ENCODE measurements at places on chromosomes 1 and 21.

DNA sequence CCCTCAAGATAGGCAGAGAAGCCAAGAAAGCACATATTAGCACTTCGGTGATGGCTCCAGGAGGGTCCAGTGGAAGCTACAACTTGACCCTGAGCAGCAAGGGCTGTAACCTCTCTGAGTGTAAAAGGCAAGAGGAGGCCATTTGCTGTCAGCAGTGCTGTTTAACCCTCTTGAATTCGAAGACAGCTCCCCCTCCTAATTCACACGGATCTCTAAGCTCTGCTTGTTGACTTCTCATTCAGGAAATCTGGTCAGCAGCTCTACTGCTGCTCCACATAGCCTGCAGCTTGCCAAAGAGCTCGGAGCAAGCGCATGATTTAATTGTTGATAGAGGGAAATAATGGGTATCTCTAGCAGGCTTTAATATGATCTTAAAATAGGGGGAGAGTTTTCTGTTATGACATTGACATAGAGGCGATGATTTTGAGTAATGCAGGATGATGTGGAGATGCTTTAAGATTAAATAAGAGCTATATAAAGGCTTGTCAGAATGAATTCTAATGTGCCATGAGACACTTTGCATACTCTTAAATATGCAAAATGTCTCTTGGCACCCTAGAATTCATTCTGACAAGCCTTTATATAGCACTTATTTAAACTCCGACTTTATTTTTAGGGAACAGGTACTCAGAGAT is 79.4 kb upstream of the USH2A start:
- no peak for DNase-seq

GRCh38 chr1:210323957-210324356 is 4.7 kb upstream of the HHAT start:
- DNase-seq = no peak

DNA sequence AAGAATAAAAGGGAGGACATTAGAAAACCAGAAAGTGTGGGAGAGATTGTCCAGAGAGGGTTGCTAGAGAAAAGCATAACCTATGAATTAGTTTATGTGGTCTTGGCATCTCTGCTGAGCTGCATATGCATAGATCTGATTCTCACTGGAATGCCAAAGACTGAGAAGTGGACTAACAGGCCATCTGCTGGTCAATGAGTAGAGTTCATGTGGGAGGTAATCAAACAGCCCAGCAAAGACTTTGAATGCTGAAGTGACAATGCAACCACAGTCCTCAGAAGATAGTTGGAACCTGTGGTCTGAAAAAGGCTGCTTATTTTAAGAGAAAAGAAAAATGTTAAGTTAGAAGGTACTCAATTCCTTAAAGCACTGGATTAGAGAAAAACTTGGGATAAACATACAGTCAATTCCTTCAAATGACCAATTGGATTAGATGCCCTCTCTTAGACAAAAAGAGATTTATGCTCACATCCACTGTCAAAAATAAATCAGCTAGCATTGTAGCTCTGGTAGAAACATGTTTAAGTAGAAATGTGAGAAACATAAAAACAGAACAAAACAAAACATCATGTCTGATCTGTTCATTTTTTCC is 382.8 kb downstream of the AMY1C start:
- DNase-seq = no peak

- no peak for DNase-seq
Measured at GRCh38 chr1:229757226-229757625, 131.2 kb downstream of the URB2 start.

- DNase-seq = no peak
Measured at GRCh38 chr1:200172311-200172710, 144.8 kb downstream of the NR5A2 start.

GRCh38 chr1:7578206-7578605 is 192.9 kb upstream of the VAMP3 start:
- no peak for DNase-seq

DNA sequence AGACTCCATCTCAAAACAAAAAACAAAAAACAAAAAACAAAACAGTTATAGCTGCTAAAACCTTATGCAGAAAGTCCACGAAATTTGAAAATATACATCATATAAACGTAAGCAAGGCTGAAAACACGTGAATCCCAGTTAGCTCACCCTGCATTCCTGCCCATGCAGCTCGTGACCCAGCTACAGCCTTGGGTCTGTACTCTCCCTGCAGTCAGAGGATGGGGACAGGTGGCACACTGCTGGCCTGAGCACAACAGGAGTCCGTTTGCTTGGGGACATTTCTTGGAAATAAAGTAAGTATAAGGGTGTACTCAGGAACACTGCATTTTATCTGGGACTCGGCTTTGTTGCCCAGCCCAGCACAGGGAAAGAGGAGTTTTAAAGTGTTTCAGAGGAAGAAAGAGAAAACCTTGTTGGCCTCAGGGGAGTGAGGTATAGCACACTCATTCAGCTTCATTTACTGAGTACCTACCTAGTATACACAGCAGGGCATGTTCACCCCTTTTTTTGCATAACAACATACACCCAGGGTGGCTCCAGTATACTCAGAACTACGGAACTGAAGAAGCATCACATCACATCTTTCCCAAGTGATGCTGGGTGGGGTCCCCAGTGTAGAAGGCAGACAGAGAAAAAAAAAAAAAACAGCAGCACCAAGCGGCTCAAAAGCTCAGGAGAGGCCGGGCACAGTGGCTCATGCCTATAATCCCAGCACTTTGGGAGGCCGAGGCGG is 44.1 kb downstream of the CAPZB start:
- DNase-seq = no peak

DNA sequence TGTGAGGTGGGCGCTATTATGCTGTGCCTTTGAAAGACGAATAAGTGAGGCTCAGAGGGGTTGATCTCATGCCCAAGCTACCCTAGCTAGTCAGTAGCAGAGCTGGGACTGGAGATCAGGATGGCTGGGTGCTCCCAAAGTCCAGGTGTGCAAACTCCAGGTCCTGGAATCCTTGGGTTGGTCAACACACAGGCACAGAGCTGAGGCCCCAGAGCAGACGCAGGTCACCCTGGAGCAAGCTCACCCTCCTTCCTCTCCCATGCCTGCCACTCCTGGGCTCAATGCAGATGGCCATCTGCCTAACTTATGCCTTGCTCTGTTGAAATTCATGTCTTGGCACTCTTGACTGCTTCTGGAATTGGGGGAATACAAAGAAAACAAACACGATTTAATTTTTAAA is 587.2 kb downstream of the PTPRU start:
- no peak for DNase-seq

GRCh38 chr1:17903386-17903785 is 148.3 kb downstream of the ACTL8 start:
- no peak for DNase-seq

DNA sequence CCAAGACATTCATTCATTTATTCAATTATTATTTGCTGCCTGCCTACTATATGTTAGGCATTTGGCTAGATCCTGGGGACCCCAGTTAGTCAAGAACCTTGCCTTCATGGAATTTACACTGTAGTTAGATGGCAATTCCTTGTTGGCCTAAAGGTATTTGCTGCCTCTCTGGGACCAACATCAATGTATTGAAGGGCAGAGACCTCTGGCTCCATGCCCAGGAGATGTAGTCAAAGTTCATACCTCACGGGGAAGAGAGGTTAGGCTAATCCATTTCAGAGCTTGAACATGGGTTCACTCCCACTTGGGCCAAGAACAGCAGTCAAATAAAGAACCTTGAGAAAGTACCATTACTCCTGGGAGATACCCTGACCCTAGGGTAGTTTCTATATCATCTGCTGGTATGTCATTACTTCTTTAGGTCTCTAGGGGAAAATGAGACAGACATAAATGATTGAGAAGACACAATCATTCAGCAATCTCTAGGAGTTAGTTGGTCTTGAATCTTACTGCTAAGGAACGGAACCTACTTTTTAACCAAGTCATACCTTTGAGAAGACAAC is 32.0 kb downstream of the SORT1 start:
- no peak for DNase-seq

- no peak for DNase-seq
Measured at GRCh38 chr1:112934577-112934976, 21.4 kb downstream of the SLC16A1 start.

- DNase-seq = peak; percentile 89
Measured at GRCh38 chr1:225919906-225920305, 4.1 kb downstream of the PYCR2 start.

- DNase-seq = peak; percentile 74
Measured at GRCh38 chr1:227886993-227887696, 60.6 kb downstream of the WNT9A start.

DNA sequence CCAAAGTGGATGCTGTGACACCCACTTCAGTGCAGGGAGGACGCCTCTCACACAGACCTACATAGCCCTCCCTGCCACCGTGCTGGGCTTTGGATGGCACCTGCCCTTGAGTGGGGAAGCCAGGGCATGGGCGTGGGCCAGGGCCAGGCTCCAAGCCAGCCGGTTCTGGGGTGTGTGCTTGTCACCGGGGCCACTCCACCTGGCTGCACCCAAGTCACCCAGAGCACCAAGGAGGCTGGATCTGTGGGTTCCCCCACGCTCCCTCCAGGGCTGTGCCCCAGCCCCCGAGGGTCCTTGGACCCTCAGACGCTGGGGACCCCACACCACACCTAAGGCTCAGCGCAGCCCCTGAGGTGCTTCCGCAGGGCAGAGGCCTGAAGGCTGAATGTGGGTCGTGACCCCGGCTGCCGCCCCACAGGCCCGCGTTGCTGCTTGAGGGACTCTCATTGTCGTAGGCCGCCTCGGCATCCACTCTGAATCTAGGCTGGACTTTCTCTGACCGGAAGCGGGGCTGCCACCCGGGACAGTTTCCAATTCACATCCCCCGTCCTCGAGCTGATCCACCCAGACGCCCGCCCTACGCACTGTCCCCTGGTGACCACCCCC is 1.5 kb downstream of the MXRA8 start:
- DNase-seq = no peak

GRCh38 chr1:109622137-109622892 is 2.7 kb downstream of the AMPD2 start:
- no peak for DNase-seq

DNA sequence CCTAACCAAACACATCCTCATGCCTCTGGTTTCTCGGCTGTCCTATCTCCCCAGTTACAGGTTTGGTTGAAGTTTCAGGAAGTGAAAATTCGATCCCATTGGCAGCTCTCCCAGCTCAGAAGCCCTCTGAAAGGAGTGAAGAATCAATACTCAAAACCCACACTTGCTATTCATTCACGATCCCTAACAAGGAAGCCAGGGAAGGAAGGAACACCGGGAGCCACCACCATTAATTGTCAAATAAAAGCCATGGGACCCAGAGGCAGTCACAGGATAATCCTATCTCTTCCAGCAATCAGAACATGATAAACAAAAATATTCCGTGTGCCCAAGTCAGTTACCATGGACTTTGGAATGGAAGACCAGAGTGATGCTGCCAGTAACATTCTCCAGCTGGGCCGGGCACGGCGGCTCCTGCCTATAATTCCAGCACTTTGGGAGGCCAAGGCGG is 7.0 kb downstream of the TMPRSS2 start:
- no peak for DNase-seq

DNA sequence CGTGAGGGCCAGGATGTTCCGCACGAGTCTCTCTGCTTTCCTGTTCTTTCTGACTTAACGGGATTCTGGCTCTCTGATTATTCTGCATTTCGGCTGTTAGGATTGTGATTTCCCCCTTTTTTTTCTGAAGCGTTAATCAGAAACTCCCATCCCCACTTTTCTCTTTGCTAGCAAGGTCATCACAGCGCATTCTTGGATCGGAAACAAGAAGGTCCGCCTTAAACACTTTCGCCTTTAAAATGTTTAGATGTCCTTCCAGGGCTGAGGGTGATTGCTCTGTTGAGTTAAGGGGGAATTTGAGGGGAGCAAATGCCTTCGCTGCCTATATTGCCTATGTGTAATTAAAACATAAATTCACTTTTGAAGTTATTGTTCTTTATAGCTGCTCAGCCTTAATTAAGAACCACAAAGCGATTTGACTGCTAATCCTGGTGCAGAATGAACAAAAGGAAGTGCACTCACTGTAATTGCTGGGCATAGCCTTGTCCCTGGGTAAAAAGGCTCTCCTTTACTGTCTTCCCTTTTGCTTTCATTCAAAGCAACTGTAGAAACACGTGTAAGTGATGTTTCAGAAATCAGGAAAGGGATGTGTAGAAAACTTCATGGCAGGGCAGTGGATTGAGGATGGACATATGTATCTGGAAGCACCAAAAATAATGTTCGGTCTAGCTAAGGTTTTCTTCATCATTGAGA is 1.2 kb downstream of the LAMC1 start:
- peak; percentile 43 for DNase-seq

DNA sequence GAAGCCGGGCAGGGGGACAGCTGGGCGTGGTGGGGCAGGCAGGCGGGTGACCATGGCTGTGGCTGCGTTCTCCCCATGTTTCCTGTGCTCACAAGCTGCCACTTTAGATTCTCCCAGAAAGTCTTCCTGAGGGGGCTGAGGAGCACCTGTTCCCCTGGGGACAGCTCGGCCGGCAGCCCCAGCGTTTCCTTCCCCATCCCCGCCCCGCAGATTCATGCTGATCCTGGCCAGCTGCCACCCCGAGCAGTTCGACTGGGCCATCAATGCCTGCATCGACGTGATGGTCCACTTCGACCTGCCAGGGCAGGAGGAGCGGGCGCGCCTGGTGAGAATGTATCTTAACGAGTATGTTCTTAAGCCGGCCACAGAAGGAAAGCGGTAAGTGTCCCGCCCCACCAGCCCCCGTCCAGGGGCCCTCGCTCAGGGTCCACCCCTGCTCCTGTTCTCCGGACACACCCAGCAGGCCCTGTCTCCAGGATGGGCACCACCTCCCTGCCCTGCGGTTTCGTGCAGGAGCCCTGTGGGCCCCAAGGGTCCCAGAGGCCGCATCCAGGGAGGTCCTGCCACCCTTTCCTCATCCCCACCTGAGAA is 10.9 kb upstream of the ATAD3B start:
- DNase-seq = no peak

DNA sequence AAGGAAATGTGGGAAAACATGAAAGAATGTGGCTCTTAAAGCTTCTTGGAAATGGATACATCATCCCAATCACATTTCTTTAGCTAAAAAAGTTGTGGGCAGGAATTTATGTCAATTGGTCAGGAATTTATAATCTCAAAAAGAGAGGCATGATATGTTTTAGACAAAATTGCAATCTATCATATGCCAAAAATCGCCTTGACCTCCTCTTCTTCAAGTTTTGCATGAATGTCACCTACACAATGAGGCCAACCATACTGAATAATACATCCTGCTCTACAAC is 42.4 kb downstream of the ATP6V1G3 start:
- no peak for DNase-seq

- no peak for DNase-seq
Measured at GRCh38 chr1:207069061-207069460, 16.0 kb downstream of the PFKFB2 start.

- no peak for DNase-seq
Measured at GRCh38 chr1:12409681-12410080, 179.9 kb downstream of the VPS13D start.

DNA sequence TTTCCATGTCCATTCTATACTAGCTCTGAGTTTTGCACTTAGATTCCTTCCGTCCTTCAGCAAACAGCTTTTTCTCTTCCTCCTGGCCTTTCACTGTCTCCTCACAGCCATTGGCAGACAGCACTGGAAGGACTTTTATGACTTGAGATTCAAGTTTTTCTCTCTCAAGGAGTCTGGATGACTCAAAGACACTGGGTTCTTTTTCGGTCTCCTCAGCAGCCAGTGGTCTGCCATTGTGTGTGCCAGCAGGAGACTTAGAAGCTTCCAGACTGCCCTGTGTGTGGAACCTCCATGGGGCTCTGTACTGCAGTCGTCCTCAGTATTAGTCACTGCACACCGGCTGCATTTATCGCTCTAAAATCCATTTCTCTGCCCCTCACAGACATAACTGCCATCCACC is 30.5 kb downstream of the NTNG1 start:
- DNase-seq = no peak

Data from lung microvascular endothelial cell (primary cell).